Fibroblast of skin of left quadriceps (primary cell): ENCODE measurements at places on chromosomes 1 and 21.

- DNase-seq: no peak
Measured at GRCh38 chr1:906600-907420, 16.9 kb upstream of the SAMD11 start.

- DNase-seq: no peak
Measured at GRCh38 chr21:22827422-22827821, 1829.2 kb downstream of the NCAM2 start.

GRCh38 chr1:30449003-30449402 is 274.4 kb downstream of the MATN1 start:
- DNase-seq: no peak

DNA sequence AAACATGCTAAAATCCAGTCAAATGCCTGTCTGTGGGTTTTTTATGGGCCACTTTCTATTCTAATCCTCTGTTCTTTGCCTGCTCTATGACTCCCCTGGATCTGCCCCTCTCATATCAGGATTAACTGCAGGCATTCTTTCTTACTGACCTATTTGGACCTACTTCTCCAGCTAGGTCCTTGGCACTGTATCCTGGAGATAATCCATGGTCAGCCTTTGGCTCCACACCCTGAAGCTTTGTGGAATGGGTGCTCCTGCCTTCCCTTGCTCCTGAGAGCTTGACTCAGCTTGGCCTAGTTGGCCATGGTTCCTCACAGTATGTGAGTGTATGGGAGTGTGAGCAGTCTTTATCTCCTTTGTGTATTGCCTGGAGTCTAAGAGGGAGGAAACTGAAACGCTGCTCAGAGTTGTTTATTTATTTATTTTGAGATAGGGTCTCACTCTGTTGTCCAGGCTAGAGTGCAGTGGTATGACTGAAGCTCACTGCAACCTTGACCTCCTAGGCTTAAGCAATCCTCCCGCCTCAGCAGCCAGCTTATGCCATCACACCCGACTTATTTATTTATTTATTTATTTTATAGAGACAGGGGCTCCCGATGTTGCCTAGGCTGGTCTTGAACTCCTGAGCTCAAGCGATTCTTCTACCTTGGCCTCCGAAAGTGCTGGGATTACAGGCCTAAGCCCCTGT is 28.7 kb upstream of the CDC14A start:
- peak; percentile 9 for DNase-seq

GRCh38 chr1:154441241-154441888 is 36.2 kb downstream of the IL6R start:
- no peak for DNase-seq

DNA sequence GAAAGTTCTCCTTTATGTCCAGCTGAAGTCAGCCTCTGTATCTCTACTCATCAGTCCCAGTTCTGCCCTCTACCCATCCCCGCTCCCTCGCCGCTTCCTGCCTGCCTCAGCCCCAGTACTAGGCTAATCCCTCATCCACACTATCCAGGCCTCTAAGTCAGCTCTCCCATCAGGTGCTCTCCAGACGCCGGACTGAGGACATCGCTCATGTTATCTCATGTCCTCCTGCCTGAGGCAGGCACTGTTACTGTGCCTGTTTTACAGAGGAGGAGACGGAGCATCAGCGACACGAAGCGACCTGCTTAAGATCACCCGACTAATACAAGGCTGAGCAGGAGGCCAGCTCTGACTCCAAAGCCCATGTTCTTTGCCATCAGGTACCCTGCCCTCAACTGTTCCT is 57.3 kb upstream of the RUNX3 start:
- no peak for DNase-seq

DNA sequence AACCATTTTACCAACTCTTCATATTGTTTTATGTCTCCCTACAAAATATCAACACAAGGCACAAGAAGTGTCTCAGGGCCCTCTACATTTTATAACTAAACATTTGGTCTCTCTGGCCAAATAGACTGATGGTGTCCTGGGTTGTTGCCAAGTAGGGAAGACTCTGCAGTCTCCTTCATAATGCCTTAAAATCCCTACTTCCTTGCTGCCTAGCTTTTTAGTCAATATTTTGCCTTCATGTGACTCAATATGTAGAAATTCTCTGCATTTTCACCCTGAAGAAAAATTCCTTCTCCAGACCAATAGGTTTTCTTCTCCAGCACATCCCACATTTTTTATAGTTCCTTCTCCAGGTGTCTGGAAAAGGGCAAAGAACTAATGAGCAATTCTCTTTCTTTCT is 72.6 kb upstream of the IPO9 start:
- DNase-seq: peak; percentile 76

GRCh38 chr1:215971793-215972441 is 404.8 kb downstream of the KCTD3 start:
- DNase-seq: no peak

- DNase-seq: peak; percentile 20
Measured at GRCh38 chr1:87426463-87427249, 98.0 kb downstream of the LMO4 start.

DNA sequence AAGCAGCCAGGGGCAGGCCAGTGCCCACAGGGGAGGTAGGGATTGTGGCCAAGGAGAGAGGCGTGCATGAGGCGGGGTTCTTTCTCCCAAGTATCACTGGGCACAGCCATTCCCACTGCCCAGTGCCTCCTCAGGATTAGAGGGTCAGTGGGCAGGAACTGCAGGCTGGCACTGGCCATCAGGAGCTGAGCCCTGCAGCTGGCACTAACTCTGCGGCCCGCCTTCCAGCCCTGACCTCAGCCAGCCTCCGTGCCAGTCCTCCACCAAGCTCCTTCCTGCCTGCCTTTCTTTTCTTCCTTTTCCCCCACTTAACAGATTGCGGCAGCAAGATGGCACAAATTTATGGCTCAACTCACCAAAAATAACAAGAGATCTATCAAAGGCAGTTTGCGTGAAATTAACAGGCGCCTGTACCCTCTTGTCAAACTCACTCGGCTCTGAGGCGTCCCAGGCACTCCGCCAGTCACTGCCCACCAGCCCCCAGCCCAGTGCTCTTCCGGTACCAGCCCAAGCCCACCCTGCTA is 11.1 kb downstream of the ADGRB2 start:
- no peak for DNase-seq

DNA sequence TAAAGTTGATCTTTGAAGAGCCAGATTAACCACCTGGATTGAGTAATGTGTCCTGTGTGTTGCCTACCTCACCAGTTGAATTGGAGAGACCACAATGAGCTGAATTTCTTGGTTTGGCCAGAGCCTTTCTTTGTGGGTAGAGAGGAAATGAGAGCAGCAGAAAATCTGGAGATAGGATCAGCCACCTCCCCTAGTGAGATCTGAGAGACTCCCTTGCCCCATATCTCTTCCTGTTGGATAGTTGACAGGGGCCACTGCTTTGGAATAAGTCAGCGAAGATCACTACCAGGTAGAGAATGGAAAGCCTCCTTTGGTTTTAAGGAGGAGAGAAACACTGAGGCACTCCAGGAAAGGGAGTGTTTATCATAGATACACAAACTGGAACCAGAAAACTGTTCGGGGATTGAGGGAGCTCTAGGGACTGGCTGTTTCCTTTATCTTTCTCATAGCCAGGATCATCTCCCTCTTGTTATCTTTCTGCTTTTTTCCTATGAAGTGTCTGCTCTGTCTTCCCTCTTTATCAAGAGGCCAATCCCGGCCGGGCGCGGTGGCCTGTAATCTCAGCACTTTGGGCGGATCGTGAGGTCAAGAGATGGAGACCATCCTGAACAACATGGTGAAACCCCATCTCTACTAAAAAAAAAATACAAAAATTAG is 21.3 kb upstream of the ZNF326 start:
- no peak for DNase-seq

DNA sequence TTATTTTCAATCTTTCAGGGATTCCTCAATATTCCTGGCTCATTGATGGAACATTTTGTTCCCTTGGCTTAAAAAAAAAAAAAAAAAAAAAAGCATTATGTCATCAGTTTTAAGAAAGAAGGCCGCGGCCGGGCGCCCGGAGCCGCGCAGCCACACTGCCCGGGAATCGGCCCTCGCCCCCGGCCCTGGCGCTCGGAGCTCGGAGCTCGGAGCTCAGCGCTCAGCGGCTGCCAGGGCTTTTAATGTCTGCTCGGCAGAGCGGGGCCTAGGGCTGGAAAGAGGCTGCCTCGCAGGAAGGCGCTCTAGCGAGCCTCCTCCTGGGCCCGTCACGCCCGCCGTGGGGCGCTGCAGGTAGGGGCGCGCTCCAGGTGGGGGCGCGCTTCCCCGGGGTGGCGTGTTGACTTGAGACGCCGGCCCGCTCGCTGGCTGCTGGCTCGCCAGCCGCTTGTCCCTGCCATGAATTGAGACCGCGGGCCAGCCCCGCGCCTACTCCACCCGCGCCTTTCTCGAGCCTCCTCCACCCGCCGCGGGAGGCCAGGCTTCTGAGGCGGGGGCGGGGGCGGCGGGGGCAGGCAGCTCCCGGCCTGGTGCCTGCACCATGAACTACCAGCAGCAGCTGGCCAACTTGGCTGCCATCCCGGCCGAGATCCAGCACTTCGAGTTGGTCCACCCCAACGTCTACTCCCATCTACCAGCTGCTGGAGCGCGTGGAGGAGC is 5.4 kb upstream of the TDRD5 start:
- peak; percentile 1 for DNase-seq

DNA sequence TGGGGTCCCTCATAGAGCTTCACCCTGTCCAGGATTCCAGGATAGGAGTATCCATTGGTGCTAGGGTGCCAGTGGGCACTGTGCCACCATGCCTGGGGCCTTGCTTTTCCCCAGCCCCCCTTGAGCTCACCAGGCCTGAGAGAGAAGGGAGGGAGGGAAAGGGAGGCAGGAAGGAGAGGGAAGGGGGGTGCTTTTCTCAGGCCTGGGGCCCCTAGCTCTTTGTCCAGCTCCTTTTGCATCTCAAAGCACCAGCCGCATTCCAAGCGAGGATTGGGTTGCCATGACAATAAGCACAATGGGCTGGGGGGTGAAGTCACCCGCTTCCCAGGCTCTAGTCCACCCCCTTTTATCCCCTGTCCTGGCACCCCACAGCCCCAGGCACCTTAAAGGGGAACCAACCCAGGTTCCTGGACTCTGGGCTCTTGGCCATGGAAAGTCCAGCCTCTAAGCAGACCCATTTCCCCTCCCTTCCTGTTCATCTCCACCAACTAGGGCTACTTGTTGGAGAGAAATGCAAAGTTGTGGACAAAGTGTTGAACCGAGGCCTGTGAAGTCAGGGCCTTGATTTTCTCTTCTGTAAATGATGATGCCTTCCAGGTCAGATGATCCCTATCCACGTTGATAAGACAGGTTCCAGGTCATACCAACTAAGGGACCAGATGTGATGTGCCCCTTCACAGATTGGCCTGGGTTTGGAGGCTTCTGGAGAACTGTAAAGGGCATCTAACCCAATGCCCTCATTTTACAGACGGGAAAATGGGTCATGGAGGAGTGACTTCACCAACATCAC is 11.4 kb downstream of the THBS3 start:
- DNase-seq: no peak

- DNase-seq: no peak
Measured at GRCh38 chr1:164640686-164641352, 81.8 kb downstream of the PBX1 start.

DNA sequence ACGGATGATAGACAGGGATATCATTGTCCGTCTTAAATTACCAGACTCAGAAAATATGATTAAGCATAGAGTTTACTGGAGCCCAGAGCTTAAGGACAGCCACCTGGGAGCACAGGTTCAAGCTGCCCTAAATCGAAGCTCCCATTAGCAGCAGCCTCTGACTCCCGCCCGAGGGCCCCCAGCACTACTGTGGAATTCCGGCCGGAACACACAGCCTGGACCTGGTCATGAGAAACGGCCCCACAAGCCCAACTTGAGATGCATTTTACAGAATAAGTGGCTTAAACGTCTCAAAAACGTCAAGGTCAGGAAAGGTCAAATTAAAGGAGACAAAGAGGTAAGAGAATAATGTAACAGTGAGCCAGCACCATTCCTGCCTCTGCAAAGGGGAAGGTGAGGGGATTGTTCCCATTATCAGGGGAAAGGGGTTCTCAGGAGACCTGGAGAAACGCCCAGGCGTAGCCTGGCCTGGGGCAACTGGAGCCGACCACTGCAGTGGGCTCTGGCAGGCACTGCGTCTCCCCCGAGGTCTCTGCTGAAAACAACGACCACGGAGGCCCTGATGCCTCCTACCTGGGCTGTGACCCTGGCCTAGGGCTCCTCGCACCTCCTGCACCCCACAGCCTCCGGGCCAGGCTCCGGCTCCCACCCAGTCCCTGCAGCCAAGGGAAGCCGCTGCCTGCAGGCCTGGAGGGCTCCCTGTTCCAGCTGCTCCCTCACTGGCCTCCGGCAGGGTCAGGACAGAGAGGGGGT is 11.5 kb upstream of the COL6A1 start:
- DNase-seq: no peak

DNA sequence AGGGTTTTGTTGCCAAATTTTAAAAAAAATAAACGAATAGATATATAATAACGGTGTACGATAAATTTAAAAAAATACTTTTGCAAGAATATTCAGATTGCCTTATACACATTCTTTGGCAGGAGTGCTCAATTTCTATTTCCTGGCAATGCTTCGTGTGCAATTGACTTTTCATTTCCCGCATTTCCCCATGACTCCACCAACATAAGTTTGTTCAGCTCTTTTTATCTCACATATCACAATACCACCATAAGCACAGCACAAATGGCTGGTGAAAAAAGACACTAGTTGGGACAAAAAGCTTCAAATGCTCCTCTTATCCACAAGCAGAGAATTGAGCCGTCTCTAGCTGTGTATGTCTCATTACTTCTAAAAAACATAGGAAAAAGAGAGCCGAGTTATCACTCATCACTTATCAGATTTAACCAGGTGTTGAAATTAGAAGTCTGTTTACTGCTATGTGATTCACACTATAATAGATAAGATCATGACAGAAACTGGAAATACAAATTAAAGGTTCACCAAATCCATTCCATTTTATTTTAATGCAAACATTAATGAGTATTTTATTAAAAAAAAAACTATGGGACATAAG is 28.9 kb upstream of the RGS1 start:
- no peak for DNase-seq

GRCh38 chr1:8727809-8728213 is 89.6 kb downstream of the RERE start:
- DNase-seq: no peak

DNA sequence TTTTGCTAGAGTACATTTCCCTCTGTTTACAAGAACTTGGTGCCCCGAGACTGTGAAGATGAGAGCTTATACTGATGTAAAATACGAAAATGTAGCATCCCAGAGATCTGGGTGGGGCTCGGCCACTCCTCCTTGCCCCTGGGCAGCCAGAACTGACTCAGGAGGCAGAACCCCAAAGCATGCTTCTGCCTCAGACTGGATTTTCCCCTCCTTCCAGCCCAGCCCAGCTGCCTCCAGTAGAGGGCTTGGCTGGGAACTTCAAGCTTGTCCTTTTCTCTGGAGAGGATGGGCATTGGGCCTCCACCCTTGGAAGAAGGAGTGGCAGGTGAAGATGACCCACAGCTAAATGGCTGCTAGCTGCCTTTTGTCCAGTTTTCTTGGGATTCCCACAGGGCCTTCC is 24.3 kb upstream of the BTG2 start:
- no peak for DNase-seq

- DNase-seq: no peak
Measured at GRCh38 chr1:8590721-8591351, 226.6 kb downstream of the RERE start.

- DNase-seq: no peak
Measured at GRCh38 chr1:230836347-230836746, 32.0 kb downstream of the C1orf198 start.

GRCh38 chr1:207034998-207035397 is 2.4 kb upstream of the C1orf116 start:
- DNase-seq: peak; percentile 34

- no peak for DNase-seq
Measured at GRCh38 chr1:205230982-205231381, 3.2 kb downstream of the TMCC2 start.
